ENCODE measurements at places on chromosomes 4 and X. TPM values are rescaled to one million over a fixed set of nuclear protein-coding genes. Genes with fewer than 3 reads are reported as not detected.

DNA sequence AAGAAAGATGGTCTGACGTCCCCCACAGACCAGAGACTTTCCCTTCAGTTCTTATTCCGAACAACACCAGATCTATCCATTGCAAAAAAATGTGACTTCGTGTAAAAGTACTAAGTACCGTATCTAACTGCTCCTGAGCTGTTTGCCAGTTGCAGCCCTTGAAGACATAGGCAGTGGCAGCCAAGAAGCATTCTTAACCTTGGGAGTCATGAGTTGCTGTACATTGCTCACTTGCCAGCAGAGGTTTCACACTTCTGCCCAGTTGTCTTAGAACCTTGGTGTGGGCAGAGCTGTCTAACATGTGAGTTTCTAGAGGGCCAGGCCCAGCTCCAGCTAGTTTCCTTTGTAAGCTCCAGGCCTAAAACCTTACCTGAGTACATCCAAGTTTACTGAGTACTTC lies 10.5 kb upstream of the CHRDL1 start:
- no peak overlapping the region for H3K4me3 ChIP-seq
- H3K27ac ChIP-seq: no peak overlapping the region
- H3K4me1 ChIP-seq: no peaks in the 10 kb centered on the region
- no peaks in the 10 kb centered on the region for H3K36me3 ChIP-seq

GRCh38 chr4:100063355-100063754 lies 113.3 kb upstream of the H2AZ1 start:
- H3K27ac ChIP-seq: no peak overlapping the region
- H3K36me3 ChIP-seq: no peaks in the 10 kb centered on the region
- no peak for DNase-seq
- no peaks in the 10 kb centered on the region for H3K27me3 ChIP-seq
- H3K4me1 ChIP-seq: no peaks in the 10 kb centered on the region
- no peak overlapping the region for H3K4me3 ChIP-seq

DNA sequence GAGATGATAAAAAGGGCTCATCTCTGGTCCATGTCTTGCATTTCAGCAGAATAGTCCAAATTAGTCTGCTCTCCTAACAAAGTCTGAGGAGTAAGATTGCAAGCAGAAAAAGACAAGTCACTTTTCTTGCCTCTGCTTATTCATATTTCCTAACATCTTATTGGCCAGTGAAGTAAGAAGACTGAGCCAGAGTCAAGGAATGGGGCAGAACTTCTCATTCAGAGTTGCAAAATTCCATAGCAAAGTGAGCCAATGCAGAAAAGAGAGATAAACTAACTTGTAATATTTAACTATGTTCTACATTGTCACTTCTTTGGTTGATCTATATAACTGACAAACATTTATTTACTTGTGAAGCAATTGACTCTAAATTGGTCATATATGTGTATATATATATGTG lies 2304.0 kb downstream of the ARAP2 start:
- no peak overlapping the region for H3K4me3 ChIP-seq
- no peaks in the 10 kb centered on the region for H3K36me3 ChIP-seq
- H3K4me1 ChIP-seq: no peaks in the 10 kb centered on the region
- no peak for DNase-seq
- H3K27ac ChIP-seq: no peak overlapping the region

- DNase-seq: no peak
- H3K36me3 ChIP-seq: peaks cover 3% of the 10 kb centered on the region
- no peak overlapping the region for H3K4me3 ChIP-seq
- H3K27me3 ChIP-seq: no peaks in the 10 kb centered on the region
- H3K4me1 ChIP-seq: no peaks in the 10 kb centered on the region
Observed at GRCh38 chr4:26433556-26433955, 56.7 kb downstream of the CCKAR start.

Gene VCX3B
- total RNA-seq: not detected

Gene ANKRD37
- 12.5 TPM for total RNA-seq
